H7 (cell line): ENCODE measurements at places on chromosomes 6 and 20. TPM values are rescaled to one million over a fixed set of nuclear protein-coding genes. Genes with fewer than 3 reads are reported as not detected.

Gene C6orf15
- total RNA-seq, result not detected in 2 replicates

Gene TFAP2B
- total RNA-seq, result not detected in 2 replicates

Gene APCDD1L
- total RNA-seq, result 1.5 and 2.6 TPM in 2 replicates

Gene ATP6V1G2
- 3.5 and 7.0 TPM in 2 replicates for total RNA-seq

- DNase-seq, result no peak
These were observed 168.4 kb downstream of the CARMIL1 start for GRCh38 chr6:25447570-25447929.

DNA sequence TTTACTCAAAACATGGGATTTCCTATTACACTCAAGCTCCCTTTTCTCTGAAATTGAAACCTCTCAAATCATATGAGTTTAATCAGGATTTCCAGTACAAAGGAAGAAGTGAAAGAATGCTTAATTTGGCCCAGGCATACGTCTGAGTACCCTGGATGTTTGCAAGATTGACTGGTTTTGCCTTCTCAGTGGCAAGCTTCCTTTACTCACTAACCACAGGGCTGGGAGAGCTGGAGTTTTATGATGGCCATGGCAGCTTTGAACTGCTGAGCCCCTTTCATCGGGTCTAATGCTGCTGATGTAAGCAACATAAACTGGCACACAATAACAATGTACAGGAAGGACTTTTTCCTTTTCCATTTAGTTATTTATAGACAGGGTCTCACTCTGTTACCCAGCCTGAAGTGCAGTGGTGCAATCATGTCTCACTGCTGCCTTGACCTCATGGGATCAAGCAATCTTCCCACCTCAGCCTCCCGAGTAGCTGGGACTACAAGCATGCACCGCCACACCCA is 194.8 kb downstream of the SLC35F1 start:
- no peak for DNase-seq

DNA sequence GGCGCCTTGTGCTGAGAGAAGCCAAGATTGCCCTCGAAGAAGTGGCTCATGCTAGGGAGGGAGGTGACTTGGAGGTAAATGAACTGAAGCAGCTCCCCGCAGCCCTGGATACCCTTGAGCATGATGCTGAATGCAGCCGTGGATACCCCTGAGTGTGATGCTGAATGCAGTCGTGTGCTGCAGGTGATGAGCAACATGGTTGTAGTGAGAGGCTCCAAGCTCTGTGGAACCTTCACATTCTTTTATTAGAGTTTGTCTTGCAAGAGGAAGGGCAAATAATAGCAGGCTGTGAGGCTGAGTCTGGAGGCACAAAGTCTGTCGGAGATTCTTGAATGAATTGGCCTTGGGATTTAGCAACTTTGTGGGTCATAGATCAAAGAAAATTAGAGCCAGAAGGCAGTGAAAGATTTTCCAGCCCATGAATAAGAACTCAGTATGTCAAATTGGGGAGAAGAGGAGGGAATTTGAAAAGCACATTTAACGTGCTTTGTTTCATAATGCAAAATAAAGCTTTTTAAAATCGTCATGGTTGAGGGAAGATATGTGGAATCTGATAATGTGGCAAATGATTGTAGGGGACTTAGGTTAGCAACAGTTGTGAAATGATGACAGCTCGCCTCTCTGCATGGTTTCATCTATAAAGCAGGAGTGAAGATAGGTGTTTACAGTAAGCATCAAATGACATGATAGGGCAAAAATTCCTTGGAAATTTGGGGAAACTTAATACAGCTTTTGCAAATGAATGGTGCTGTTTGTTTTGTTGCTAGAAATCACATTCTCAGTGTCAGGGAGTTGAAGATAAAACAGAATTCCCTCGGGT is 120.1 kb upstream of the TIAM2 start:
- DNase-seq, result peak; percentile 20

DNA sequence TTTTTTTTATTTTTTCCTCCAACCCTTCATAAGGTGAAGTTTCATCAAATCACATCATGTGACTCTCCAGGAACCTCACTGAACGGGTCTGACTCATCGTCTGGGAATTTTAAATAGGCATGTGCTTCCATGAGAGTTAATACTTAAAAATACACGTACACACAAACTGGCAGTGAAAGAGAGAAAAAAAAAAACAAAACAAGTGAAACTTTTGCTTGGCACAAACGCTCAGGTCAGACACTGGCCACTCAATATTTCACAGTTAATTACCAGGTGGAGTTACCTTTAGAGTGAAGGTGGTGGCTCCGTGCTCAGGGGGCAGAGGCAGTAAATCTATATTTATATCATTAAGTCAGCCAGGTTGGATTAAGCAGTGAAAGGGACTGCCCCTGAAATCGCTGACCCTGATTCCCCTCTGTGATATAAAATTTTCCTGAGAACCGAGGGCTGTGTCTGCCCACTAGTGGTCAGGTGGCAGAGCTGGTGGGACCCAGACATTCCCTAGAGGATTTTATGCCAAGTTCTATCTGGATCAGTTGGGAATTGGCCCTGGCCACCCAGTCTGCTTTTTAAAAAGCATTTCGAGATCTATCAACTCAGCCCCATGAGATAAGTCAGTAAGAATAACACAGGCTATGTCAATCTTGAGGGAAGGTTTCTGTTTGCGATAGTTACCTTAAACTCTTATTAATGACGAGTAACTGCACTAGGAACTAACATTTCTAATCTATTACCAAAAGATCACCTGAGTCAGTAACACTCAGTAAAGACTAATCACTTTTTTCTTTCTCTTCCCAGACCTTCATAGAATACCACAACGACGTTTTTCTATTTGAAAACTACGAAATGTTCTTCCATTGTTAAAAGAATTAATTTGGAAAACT is 259.1 kb downstream of the HDGFL1 start:
- peak; percentile 69 for DNase-seq

DNA sequence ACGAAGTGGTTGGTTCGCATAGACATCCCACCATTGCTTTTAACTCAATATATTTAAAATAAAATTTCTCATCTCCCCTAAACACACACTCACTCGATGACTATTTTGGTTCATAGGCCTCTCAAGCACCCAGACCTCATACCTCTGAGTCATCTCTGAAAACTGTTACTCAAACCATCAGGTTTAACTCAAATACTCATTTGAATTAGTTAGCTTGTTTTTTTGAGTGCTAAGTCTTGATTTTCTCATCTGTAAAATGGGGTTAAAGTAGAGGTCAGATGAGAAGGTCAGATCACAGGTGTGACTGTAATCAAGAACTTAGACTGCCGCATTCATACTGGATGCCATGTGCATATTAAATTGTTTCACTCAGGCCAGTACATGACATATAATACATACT is 243.9 kb upstream of the TENT5A start:
- DNase-seq, result no peak

DNA sequence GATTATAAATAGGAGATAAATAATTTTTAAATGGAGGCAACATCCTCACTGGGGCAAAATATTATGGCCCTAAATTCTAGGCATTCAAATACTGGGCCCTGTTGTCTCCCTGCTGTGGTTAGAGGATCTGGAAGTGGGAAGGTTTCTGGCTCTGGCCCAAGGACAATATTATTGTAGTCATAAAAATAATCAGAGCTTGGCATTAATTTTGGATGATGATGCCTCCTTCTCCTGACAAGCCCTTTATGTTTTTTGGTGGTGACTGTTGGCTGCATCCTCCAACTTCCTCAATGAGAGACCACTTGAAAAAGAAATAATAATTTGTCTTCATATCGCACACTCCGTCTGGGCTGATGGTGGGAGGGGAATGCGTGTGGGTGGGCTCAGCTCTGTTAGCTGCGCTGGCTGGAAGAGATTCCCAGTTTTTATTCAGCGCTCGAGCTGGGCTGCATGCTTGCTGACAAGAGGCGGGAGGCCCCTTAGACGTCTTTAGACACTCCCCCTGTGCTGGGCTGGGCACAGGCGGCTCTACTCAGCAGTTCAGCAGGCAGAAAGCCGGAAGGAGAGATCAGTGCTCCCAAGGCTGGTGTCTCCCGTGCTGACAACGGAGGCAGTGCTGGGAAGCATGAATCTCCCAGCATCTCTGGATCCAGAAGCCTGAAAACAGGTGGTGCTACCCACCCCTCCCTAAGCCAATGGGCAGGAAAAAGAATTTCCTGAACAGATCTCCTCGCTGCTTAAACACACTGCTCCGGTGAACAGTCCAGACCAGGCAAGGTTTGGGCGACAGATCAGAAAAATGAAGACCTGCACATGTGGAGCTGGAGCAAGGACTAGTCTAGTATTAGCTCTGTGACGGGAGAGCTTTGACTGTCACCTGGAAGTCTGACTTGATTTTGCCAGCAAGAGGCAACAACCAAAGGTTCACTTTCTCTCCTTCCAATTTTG is 97.7 kb downstream of the SYCP2 start:
- DNase-seq, result peak; percentile 62

DNA sequence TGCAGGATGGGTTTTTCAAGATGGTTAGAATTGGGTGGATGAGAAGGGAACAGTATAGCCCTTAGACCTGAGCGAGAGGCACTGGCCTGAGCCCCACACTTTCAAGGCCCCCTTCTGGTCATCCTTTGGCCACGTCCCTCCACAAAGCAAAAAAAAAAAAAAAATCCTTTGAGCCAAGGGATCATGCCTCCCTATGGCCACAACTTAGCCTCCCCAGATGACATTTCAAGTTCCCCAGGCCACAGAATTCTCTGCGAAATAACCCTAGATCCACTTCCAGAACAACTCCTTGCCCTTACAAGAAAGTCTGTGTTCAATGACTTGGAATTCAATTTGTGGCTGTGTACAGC is 30.4 kb downstream of the ELOVL2 start:
- DNase-seq, result no peak
